Breast epithelium (tissue), 4 donors: ENCODE measurements at places on chromosomes 2 and 18. TPM values are rescaled to one million over a fixed set of nuclear protein-coding genes. Genes with fewer than 3 reads are reported as not detected.

GRCh38 chr2:48754874-48755273 is 650 bp downstream of the LHCGR start:
- DNase-seq, result no peak

The KYNU gene
- total RNA-seq, result 13.1 TPM

The SERPINB5 gene
- total RNA-seq, result 17.4 TPM

- DNase-seq, result no peak
Measured at GRCh38 chr2:57880446-57880845, 166.2 kb upstream of the VRK2 start.

GRCh38 chr2:139033300-139033699 is 253.1 kb upstream of the NXPH2 start:
- DNase-seq, result no peak

DNA sequence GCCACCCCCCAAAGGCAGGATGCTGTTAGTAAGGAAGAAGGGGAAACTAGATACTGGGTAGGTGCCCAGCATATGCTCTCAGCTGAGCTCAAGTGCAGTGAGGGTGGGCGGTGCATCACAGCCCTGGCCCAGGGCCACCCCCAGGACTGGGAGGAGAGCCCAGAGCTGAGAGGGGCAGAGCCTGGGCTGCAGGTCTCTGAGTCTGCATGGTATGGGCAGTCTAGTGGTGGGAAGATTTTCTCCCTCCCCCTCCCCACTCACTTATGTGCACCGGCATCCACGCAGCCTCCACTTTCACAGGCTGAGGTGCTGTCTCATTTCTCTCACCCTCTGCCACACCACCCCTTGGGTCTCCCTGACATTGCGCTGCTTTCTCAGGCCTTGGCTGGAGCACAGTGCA is 48.5 kb upstream of the CAB39 start:
- DNase-seq, result no peak

The CAD gene
- 33.4 TPM for total RNA-seq

GRCh38 chr2:74501335-74502071 is 2.1 kb upstream of the LBX2 start:
- DNase-seq, result no peak

DNA sequence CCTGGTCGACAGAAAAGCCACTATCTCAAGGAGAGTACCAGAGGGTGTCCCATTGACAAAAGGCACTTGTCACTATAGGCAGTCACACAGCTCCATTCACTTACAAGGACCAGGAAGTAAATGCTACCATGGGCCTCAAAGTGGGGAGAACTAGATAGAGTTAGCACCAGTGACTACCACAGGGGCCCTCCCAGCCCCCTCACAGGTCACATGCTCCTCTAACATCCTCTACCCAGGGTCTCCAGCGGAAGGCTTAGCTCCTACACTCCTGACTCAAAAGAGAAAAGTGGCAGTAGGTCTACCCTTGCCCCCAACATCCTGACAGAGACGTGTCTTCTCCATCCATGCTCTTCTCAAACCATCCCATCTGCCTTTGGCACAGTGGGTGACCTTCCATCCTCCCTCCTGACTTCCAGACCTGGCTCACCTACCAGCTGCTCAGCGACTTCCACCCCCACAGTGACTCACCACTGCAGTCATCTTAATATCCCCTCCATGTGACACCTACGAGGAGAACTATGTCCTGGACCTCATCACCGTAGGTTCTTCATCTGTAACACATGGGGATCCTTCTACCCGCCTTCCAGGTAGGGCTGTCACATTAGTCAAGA is 5.6 kb upstream of the DNMT3A start:
- no peak for DNase-seq

DNA sequence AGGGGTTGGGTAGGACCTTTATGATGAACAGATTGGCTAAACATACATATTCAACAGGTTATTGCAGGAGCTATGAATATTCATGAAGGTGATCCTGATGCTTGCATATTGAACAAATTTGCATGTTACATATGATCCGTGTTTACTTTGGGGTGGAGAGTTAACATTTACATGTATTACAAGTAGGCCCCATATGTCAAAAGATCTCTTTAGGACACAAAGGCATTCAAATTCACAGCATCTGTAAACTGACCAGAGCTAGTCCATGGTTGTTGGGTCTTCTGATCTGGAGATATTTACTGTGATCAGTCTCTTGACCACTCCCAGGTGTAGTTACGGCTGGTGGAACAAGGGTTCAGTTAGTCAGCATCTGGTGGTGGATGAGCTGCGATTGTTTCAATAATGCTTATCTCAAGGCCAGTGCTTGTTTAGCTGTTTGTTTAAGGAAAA is 80.4 kb downstream of the PMAIP1 start:
- no peak for DNase-seq

DNA sequence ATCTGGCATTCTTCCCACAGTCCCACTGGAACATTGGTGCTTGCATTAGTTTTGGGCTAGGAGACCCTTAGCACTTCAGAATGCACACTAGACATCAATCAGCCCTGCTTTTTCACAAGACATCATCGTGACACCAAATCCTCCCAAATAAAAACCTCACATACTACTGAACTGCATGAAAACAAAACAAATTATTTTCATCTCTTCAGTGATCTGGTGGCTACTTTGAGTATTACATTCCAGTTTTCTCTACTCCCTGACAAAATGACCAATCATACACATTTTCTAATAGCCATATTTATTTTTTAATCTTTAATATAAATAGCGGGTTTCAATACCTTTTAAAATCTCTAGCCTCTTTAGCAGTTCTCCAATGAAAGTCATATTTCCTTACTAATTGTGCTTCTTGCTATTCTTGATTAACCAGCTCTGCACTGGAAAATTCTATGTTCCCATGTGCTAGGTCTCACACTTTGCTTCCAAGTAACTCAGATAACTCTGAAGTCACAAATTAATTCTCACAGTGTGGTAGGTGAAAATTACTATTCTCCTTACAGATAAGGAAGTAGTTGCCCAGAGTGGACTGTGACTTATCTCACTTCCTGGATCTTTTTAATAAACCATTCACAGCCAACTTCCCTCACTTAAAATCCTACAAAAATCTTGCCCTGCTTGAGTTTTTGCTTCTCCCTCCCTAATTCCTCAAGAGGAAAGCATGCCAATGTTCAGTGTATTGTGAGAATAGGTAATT is 82.5 kb upstream of the EPB41L3 start:
- no peak for DNase-seq

The OTOS gene
- not detected for total RNA-seq

DNA sequence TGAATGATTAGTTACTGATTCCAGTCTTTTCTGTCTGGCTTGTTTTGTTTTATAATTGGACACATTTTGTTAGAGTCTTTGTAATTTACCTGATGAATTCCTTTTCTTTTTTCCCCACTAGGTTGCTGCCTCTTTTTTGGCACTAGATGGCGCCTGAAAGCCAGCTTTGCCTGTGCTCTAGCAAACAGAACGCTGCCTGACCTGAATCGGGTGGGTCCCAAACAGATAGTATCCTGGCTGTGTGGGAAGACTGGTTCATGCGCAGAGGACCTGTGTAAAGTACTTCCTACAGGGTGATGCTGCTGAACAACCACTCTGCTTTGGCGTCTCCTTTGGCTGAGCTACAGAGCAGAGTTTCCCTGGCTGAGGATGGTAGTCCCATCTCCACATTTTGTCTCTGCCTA is 288.2 kb downstream of the IKZF2 start:
- DNase-seq, result no peak

The CCDC102B gene
- total RNA-seq, result 9.1 TPM

The APCDD1 gene
- total RNA-seq, result 34.1 TPM

GRCh38 chr2:31347319-31347718 is 67.2 kb downstream of the XDH start:
- no peak for DNase-seq

GRCh38 chr2:133426791-133427190 is 141.5 kb downstream of the NCKAP5 start:
- DNase-seq, result no peak

DNA sequence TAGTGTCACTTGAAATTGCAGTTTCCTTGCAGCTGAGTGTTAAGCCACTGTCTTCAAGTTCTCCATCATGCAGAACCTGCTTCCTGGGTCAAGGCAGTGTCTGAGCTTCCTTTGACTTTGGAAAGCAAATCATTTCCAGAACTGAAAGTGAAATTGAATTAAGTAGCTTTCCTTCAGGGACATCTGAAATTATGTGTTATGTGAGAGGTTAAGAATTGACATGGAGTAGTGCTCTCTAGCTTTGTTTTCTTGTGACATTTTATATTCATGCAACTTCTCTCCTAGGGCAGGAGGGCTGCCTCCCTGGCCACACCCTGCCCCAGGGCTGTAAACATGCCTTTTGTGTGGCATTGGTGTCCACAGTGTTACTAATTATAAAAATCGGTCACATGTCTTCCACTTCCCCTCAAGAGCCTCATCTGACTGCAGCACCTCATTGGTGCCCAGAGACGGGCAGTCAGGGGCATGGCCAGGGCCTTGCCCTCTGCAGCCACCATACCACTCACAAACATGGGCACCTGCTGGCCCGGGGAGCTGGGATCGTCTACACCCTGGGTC is 14.4 kb downstream of the RAB12 start:
- DNase-seq, result no peak

The CTAGE1 gene
- total RNA-seq, result not detected

DNA sequence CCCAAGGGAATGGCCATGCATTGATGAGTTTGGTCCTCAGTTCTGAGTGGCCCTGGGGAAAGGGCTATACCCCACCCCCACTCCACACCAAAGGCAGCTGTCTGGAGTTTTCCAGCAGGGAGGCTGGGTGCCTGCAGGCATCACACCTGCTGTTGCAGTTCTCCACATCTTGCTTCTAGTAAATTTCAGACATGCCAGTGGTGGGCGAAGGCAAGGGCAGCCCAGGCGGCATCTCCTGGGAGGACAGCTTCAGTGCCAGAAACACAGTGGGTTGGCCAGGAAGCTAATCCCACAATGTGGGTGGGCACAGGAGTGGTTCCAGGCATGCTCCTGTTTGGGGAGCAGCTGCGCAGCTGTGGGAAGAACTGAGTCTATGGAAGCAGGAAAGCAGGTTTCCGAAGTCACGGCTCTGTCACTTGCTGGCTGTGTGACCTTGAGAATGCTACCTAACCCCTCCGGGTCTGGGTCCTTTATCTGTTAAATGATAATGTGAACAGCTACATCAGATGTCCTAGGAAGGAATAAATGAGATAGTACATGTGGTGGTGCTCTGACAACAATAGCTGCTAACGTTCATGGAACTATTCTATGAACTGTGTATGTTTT is 84.6 kb upstream of the SPTBN1 start:
- DNase-seq, result no peak

The UGT1A5 gene
- not detected for total RNA-seq

DNA sequence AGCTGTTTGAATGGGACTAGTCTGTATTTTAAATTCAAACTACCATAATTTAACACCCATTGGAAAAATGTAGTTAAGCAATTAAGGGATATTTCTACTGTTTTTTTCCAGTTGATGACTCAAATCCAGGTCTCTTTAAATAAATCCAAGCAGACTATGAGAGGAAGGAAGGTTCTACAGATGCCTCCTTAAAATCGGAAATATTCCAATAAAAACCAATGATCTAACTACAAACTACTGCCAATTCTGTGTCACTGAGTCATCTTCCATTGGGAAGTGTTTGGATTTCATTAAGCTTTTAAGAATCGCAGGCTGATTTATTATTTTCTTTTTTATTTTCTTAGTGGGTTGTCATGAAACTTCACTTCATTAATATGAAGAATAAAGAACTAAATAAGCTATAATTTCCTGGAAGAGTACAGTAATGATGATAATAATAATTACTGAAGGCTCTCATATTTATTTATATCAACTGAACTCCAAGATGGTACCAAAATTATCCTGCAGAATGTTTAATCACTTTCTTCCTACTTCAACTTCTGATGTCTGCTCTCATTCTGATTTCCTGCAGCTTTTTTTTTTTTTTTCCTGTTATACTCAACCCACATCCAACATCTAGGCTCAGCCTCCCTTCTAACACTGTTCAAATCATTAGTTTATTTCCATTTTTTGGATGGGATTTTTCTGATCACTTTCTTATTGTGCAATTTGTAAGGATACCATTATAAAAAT is 166.3 kb upstream of the FN1 start:
- no peak for DNase-seq

- DNase-seq, result no peak
Measured at GRCh38 chr2:28869494-28870145, 489 bp downstream of the TRMT61B start.

DNA sequence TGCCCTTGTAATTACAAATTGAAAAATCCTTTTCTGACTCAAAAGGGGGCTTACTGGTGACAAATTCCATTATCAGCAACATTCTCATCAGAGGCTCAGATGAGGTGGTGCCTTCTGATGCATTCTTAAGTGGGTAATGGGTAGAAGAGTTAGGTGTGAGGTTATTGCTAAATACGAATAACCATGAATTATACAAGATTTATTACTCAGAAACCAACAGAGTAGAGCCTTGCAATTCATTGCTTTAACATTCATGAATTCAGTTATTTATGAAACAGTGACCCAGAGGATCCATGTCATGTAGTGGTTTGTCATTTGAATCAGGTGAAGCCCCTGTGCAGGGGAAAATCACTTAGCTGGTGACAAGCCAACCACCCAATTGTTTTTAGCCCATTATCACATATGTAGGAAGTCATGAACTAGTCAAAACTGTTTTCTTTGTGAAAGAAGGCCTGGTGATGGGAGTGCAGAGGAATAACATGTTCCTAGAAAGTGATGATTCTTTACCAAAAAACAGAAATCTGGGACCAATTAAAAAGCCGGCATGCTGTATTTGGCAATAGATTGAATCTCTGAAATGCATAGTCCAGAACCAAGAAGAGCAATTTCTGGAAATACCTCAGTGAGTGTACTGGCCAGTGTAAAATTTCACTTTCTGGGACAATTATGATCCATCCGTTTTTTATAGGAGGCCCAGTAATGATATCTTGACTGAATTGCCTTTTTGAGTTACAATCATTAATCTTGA is 70.2 kb downstream of the CRIM1 start:
- DNase-seq, result no peak

The ZNF385B gene
- total RNA-seq, result 3.4 TPM

The CDH19 gene
- total RNA-seq, result 0.64 TPM

- no peak for DNase-seq
Measured at GRCh38 chr2:175442441-175442840, 260.9 kb upstream of the ATP5MC3 start.
